ENCODE measurements at places on chromosomes 1 and 21.

DNA sequence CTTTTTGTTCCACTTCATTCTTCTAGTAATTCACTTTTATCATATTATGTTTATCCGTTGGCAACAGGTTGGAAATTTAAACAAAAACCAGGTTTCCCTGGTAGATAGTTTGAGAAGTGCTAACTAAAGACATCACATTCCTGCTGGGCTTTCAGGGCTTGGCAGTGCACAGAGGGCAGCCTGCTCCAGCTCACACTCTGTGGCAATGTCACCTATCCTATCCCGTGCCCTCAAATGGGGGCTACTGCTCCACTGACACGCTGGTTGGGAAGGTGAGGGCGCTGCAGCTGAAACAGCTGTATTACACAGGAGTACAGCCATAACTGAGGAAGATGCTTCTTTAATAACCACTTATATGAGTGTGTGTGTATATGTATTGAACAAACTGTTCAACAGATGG is 49.7 kb downstream of the RCAN1 start:
- no peaks in the 10 kb centered on the region for H3K36me3 ChIP-seq
- H3K27ac ChIP-seq: no peak overlapping the region
- H3K27me3 ChIP-seq: no peaks in the 10 kb centered on the region
- no peak overlapping the region for H3K4me3 ChIP-seq

DNA sequence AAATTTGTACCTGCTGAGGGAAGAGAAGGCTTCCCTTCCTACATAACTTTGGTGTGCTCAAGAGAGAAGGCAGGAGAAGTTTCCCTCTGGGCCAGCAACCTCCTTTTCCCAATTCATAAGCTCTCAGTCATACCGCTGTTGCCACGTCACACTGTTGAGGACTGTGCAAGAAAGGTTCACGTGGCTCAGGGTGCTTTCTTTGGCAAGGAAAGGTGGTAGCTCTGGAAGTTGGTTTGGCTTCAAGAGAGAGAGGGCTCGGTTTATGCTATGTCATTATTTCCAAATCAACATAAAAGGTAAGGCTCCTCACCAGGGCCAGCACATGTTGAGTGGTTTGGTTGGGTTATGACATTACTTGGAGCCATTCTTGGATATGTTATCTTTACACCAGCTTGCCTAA is 77.3 kb downstream of the TNFSF18 start:
- no peak for DNase-seq
- no peak overlapping the region for H3K27ac ChIP-seq
- H3K36me3 ChIP-seq: no peaks in the 10 kb centered on the region
- no peak overlapping the region for H3K4me3 ChIP-seq

- DNase-seq: no peak
- no peak overlapping the region for H3K4me3 ChIP-seq
- no peaks in the 10 kb centered on the region for H3K36me3 ChIP-seq
- no peaks in the 10 kb centered on the region for H3K4me1 ChIP-seq
- H3K27me3 ChIP-seq: no peaks in the 10 kb centered on the region
Observed at GRCh38 chr21:26423511-26423910, 149.6 kb downstream of the CYYR1 start.

DNA sequence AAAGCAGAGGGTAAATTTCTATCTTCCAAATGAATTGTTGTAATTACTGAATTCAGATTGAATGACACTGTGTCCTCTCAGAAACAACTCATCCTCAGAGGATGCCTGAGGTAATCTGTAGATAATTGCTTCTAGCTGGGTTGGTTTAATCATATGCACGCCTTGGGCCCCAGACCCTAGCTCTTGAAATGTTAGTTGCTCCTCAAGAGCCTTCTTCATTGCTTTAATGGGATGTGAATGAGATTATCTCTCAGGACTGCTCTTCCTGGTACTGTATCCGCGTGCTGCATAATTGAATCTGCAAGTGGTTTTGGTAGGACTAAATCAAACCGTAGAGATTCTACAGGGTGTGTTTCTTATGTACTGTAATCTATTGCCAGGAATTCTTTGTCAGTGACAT is 569.3 kb upstream of the NEGR1 start:
- H3K4me1 ChIP-seq: peaks cover 18% of the 10 kb centered on the region
- no peak for DNase-seq
- no peak overlapping the region for H3K27ac ChIP-seq
- no peaks in the 10 kb centered on the region for H3K36me3 ChIP-seq

DNA sequence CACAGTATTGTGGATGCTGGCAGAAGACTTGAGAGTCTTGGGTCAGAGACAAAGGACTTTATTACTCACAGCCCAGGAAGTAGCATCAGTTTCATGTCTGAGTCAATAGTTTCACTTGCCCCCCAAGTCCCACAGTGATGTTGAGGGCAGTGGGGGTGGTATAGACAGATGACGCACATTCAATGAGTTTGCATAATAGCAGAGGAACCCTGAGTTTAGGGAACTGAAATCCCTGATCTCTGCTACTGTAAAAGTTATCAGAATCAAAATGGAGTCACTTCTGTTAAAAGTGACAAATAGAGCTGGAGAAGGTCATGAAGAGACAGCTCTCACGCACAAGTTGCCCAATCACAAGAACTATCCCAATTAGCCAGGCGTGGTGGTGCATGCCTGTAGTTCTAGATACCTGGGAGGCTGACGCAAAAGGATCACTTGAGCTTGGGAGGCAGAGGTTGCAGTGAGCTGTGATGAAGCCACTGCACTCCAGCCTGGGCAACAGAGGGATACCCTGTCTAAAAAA is 11.5 kb upstream of the HCRTR1 start:
- no peak overlapping the region for H3K27ac ChIP-seq
- H3K36me3 ChIP-seq: no peaks in the 10 kb centered on the region
- H3K27me3 ChIP-seq: no peaks in the 10 kb centered on the region
- no peaks in the 10 kb centered on the region for H3K4me1 ChIP-seq
- no peak overlapping the region for H3K4me3 ChIP-seq
- DNase-seq: no peak

- no peak for DNase-seq
- H3K4me3 ChIP-seq: no peak overlapping the region
- no peaks in the 10 kb centered on the region for H3K4me1 ChIP-seq
- no peak overlapping the region for H3K27ac ChIP-seq
Observed at GRCh38 chr1:26210147-26210870, 19.9 kb downstream of the CATSPER4 start.

DNA sequence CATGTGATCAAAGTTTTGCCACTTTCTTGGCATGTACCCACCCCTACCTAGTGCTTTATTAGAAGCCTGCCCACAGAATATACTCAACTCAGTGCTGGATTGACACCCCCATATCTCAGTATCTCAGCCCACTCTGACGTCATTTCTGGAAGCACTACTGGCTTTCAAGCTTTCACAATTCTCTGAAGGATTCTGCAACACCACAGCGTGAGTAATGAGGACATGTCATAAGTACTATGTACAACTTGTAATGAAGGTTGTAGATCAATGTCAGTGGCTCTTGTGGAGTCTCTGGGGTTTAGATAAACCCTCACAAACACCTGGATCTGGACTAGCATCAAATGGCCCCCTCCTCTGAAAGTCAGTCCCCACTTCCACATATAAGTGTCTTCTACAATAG is 57.2 kb downstream of the TNFSF4 start:
- H3K27ac ChIP-seq: no peak overlapping the region
- H3K27me3 ChIP-seq: no peaks in the 10 kb centered on the region
- H3K4me1 ChIP-seq: no peaks in the 10 kb centered on the region
- H3K36me3 ChIP-seq: peaks cover 6% of the 10 kb centered on the region
- no peak for DNase-seq
- H3K4me3 ChIP-seq: no peak overlapping the region

DNA sequence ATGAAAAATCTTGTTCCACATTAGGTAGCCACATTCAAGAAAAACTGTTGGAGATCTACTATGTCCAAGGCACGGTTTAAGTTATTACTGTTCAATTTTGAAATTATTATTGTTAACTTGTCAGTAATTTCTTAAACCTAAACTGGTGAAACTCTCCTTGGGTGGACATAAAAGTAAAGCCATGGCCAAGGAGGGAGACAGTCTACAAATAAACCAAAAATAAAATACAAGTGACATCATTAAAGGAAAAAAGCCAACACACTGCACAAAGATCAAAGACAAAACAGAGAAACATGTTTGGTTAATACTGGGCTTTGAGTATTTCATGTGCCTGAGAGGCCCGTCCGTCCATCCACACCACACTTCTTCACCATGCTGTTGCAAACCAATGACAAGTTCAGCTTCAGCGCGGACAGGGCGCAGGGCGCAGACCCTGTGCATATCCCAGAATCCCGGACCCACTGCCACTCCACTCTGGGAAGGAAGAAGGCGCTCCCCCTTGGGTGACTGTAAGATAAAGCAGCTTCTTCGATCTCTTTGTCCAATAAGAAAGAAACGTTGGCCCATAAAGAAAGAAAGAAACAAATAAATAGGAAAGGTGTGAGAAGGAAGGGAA is 918 bp upstream of the RASAL2 start:
- DNase-seq: no peak
- H3K4me3 ChIP-seq: peak overlapping the region; percentile 87
- H3K27me3 ChIP-seq: no peaks in the 10 kb centered on the region
- peaks cover 39% of the 10 kb centered on the region for H3K4me1 ChIP-seq
- no peaks in the 10 kb centered on the region for H3K36me3 ChIP-seq

DNA sequence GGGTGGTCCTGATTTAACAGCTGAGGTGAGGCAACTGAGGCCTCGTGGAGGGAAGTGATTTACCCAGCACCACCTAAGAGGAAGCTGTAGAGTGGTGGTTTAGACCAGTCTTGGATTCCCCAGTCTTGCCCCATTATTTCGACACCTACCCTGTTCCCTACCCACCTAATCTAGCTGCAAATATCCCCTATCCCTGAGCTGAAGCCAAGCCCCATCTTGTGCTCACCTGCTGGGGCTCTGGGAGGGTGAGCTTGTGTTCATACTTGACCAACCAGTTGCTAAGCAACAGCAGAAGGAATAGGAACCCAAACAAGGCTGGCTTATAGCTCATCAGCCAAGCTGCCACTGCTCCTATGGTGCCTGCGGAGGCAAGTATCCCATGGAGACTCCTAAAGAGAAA is 2.0 kb downstream of the TEX46 start:
- DNase-seq: peak; percentile 65
- H3K27ac ChIP-seq: no peak overlapping the region
- H3K36me3 ChIP-seq: no peaks in the 10 kb centered on the region
- H3K4me1 ChIP-seq: no peaks in the 10 kb centered on the region

- no peaks in the 10 kb centered on the region for H3K27me3 ChIP-seq
- no peak for DNase-seq
- H3K36me3 ChIP-seq: no peaks in the 10 kb centered on the region
Observed at GRCh38 chr1:154784416-154784815, 85.7 kb downstream of the KCNN3 start.

- no peaks in the 10 kb centered on the region for H3K4me1 ChIP-seq
- H3K27ac ChIP-seq: no peak overlapping the region
- no peaks in the 10 kb centered on the region for H3K27me3 ChIP-seq
Observed at GRCh38 chr1:196078691-196079090, 529.5 kb downstream of the KCNT2 start.

DNA sequence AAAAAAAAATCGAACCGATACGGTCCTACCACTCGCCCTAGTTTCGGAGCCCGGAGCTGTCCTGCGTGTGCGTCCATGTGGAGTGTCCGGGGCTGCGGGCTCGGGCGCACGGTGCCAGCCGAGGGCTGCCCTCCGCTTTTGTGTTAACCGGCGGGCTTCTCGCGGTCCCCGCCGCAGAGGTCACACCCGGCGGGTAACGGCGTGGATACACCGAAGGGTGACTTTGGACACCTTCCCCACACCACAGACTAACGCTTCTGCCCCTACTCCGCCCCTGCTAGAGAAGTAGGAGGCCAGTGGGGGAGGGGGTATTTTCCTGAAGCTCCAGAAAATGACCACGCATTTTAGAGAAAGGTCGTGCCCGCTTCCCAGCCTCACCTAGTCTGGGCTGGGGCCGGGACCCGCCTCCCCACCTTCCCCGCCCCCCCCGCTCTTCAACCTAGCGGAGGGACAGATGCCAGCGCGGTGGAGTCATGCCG is 609 bp upstream of the ATF3 start:
- H3K4me1 ChIP-seq: peaks cover 53% of the 10 kb centered on the region
- H3K4me3 ChIP-seq: peak overlapping the region; percentile 86
- no peak for DNase-seq
- peaks cover 61% of the 10 kb centered on the region for H3K27me3 ChIP-seq
- H3K27ac ChIP-seq: peak overlapping the region; percentile 65

GRCh38 chr1:173853074-173853473 is 14.7 kb downstream of the GAS5 start:
- peaks cover 11% of the 10 kb centered on the region for H3K4me1 ChIP-seq
- H3K27me3 ChIP-seq: no peaks in the 10 kb centered on the region
- peak overlapping the region; percentile 91 for H3K27ac ChIP-seq
- no peak overlapping the region for H3K4me3 ChIP-seq

DNA sequence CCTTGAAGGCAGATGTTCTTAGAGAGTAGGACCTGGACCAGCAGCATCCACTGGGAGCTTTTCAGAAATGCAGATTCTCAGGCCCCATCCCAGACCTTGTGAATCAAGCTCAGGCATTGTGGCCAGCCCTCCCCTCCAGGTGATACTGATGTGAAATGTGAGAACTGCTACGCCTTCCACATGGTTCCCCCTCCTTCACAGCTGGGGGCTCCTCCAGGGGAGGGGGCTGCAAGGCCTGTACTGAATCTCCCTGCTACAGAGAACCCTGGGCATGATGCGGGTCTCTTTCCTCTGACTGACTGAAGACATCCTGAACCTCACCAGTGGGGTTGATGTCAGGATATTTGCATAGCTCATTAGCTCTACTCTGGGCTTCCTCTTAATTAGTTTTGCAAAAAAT is 141.8 kb upstream of the CSF3R start:
- H3K4me1 ChIP-seq: peaks cover 25% of the 10 kb centered on the region
- no peaks in the 10 kb centered on the region for H3K36me3 ChIP-seq
- no peaks in the 10 kb centered on the region for H3K27me3 ChIP-seq
- H3K27ac ChIP-seq: no peak overlapping the region

- H3K4me3 ChIP-seq: no peak overlapping the region
- peaks cover 8% of the 10 kb centered on the region for H3K4me1 ChIP-seq
- DNase-seq: no peak
- H3K27ac ChIP-seq: no peak overlapping the region
Observed at GRCh38 chr1:84255582-84255981, 45.9 kb upstream of the SAMD13 start.

DNA sequence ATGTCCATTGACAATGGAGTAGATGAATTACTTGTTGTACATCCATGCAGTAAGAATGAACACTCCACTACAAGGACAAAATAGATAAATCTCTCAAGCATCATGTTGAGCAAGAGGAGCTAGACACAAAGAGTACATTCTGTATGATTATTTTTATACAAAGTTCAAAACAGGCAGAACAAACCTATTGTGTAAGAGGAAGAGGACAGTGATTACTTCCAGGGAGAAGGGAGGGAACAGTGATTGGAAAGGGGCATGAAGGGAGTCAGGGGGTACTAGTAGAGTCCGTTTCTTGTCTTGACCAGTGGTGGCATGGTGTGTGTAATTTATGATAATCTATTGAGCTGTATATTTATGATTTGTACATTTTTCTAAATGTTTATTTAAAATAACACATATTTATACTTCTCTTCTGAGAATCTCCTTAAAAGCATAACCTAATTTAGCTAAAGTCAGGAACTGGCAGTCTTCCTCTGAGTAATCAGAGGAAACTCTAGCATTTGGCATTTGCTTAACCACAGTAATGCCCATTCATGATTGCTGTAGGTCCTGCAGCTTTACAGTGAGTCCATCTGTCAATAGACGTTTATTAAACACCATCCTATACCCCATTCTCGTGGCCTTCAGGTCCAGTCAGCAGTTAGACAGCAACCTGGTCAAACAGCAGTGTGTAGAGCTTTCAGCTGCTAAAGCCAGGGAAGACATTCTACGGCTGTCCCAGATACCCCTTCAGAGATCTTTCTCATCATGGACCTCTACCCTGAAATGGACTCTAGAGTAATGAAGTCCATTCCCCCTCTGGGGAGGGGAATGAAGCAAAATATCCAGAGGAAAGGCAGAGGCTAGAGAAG is 114.1 kb upstream of the GALNT2 start:
- no peaks in the 10 kb centered on the region for H3K4me1 ChIP-seq
- no peak overlapping the region for H3K4me3 ChIP-seq
- no peaks in the 10 kb centered on the region for H3K27me3 ChIP-seq
- H3K27ac ChIP-seq: no peak overlapping the region
- no peaks in the 10 kb centered on the region for H3K36me3 ChIP-seq

All from GM23338 (cell line).